ENCODE measurements at places on chromosomes 7 and 10.
A peak's percentile ranks its signal among the peaks of the same experiment; 100 is the strongest.

DNA sequence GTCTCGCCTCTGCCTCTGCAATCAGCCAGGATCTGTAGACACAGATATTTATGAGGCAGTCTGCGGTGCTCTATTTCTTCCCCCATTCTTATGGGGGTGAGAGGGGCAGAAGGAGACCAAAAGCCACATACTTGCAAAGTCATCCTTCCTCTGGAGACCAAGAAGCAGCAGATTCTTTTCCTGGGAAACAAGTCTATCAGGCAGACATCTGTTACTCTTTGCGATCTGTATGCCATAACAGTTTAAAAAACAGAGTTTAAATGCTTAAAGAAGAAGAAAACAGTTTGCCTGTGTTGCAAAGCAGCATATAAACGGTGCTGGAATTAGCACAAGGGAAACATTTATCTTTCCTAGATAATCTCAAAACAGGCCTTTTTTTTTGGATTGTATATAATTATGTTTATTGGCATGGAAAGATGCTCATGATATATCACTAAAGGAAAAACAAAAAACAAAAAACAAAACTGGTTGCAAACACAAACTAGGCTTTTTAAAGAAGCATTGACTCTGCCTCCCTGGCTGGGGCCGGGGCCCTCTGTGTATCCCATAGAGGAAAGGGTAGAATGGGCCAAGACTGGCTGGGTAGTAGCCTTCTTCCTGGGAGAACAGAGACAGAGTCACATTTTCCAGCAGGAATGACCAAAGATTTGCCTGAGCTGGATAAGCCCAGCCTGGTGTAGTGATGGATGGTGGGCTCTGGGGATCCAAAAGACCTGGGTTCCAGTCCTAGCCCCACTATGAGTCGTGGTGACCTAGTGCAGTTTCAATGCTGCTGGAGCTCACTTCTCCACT is 50.4 kb downstream of the RGS10 start:
- no peak for DNase-seq

GRCh38 chr10:92076722-92077121 is 153.2 kb downstream of the BTAF1 start:
- DNase-seq, result no peak

DNA sequence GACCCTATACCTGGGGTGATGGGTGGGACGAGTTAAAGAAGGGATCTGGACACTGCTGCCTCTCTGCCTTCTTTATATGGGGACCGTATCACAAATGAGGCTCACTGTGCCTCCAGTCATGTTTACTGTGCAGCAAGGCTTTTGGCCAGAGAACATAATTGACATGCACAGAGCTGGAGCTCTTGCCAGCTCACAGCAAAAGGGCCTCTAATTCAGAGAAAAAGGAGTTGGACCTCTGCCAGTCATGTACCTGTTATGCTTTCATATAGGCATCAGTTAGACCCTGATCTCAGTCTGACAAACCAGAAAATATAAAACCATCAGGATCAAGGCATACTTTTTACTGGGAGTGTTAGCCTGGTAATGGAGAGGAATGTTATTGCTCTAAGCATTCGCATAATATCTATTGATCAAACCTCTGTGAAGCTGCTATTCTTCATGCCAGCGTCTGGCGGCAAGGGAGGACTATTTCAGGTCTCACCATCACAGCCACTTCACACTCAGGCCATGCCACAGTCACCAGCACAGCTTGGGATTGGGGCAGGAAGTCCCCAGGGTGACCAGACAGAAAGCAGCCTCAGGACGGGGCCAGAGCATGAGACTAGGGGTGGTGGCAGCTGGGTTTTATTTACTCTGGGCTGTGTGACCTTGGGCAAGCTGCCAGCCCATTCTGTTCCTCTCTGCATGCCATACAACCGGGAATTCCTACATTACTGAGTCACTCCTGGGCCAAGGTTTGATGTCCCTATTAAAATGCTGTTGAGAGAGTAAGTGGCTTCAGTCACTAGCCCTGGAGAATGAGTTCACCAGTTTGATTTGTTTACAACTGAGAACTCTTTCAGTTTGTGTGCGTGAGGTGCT is 90.1 kb downstream of the NPSR1 start:
- DNase-seq, result peak; percentile 59

DNA sequence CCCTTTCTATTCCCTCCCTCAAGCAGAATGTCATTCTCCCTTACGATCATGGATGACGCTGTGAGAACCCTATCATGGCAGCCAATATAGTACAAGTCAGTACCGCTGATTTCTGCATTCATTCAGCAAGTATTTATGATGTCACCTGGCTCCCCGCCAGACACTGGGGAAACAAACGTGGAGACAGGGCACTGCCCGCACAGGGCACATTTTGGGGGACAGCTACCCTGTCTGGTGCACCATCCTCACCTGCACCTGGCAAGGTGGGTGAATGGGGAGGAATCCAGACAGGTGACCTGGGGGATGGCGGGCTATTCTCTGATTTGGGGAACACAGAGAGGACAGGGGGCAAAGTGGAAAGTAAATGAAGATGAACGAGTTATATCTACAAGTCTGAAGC is 28.4 kb downstream of the MKI67 start:
- no peak for DNase-seq

GRCh38 chr10:68492118-68492517 is 20.3 kb upstream of the DNA2 start:
- DNase-seq, result no peak

DNA sequence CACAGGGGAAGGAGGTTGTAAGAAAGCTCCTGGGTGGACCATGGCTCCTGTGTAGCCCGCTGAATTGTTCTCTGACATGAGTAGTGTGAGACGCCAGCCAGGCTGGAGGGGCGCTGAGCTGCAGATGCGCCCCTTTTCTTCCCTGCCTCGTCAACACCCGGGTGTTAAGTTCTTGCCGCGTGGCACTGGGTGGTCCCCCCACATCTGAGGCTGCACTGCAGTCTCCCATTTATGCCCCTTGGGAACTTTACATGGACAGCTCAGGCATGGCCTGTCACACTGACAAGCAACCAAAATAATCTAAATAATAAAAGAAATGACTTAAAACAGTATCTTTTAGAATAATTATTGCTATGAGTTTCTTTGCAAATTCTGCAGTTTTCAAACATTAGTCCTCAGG is 34.6 kb upstream of the HSPA12A start:
- no peak for DNase-seq

Data from GM04503 (cell line).